ENCODE measurements at places on chromosomes 13 and 19.

DNA sequence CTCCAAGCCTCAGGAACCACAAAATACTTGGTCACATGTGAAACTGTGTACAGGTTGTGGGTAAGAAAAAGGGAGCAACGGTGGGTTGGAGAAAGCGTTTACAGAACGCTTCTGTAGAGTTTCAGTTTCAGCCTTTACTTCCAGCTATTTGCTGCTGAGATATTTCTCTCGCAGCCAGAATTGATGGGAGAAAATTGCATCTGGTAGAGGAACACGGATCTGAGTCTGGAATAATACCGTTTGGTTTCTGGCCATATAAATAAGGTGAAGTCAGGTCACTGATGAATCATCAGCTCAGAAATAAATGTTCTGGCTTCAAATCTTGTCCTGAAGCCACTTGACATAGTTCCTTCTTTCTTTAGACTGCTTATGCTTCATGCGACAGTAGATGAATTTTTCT is 20.3 kb upstream of the RFC3 start:
- H3K36me3 ChIP-seq, result no peaks in the 10 kb centered on the region
- H3K4me3 ChIP-seq, result peak overlapping the region; percentile 25
- peak overlapping the region; percentile 93 for H3K27ac ChIP-seq
- DNase-seq, result peak; percentile 53

DNA sequence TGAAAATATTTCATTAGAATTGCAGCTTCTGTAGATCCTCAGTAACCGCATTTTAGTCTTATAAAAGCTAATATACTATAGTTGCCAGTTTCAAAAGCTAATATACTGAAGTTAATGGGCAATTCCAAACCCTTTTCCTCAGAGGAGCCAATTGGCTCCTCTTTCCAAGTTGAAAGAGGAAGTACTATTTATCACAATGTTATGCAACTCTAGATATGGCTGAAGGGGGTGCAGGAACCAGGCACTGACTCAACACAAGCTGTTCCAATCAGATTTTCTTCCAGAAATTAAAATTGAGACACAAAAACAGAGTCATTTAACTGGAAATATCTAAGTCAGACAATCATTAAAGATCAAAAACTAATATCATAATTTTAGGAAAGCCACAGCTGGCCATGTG is 258.9 kb downstream of the PCDH20 start:
- no peak for DNase-seq
- no peaks in the 10 kb centered on the region for H3K36me3 ChIP-seq
- H3K4me1 ChIP-seq, result no peaks in the 10 kb centered on the region
- no peaks in the 10 kb centered on the region for H3K27me3 ChIP-seq

GRCh38 chr19:14915116-14915515 is 26.2 kb upstream of the OR7C2 start:
- no peaks in the 10 kb centered on the region for H3K36me3 ChIP-seq
- no peak for DNase-seq
- H3K27me3 ChIP-seq, result no peaks in the 10 kb centered on the region
- no peaks in the 10 kb centered on the region for H3K4me1 ChIP-seq
- no peak overlapping the region for H3K4me3 ChIP-seq
- no peak overlapping the region for H3K27ac ChIP-seq

GRCh38 chr19:41612483-41612882 is 14.4 kb downstream of the CEACAM4 start:
- H3K27ac ChIP-seq, result no peak overlapping the region
- no peak overlapping the region for H3K4me3 ChIP-seq
- no peaks in the 10 kb centered on the region for H3K4me1 ChIP-seq

DNA sequence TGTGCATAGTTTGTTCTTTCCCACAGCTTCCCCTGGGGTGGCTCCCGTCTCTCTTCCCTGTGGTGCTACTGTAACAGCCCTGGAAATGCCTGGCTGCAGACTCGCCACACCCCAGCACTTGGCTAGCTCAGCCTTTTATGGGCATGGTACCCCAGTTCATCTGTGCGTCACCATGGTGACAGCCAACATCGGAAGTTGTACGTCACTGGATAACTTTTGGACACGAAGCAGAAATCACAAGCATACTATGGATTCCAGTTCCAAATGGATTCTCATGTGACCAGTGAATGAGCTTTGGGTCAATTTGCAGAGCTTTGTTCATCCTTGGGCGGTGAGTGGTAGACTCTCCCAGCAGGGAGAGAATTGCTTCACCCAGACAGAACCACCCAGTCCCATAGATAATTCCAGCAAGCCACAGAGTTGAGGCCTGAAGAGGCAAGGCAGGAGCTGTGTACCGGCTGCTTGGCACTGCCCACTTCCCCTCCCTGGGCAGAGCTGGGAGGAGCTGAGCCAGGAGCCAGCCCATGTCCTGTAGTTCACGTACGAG is 54.4 kb downstream of the COL4A2 start:
- no peak overlapping the region for H3K4me3 ChIP-seq
- H3K4me1 ChIP-seq, result no peaks in the 10 kb centered on the region
- no peak overlapping the region for H3K27ac ChIP-seq
- DNase-seq, result no peak
- no peaks in the 10 kb centered on the region for H3K27me3 ChIP-seq
